ENCODE measurements at places on chromosomes 3 and 15. TPM values are rescaled to one million over a fixed set of nuclear protein-coding genes. Genes with fewer than 3 reads are reported as not detected.

CCRL2 gene
- total RNA-seq = 1.1 TPM

CHRNA7 gene
- total RNA-seq = 4.4 TPM

CCK gene
- total RNA-seq = 14.7 TPM

SI gene
- not detected for total RNA-seq

A4GNT gene
- total RNA-seq = not detected

SCN5A gene
- 0.16 TPM for total RNA-seq

SLC9C1 gene
- total RNA-seq = under 0.01 TPM

SNTN gene
- not detected for total RNA-seq

SERINC4 gene
- not detected for total RNA-seq

CPNE4 gene
- total RNA-seq = 3.4 TPM

GLCE gene
- total RNA-seq = 76.4 TPM

HAPLN3 gene
- 8.7 TPM for total RNA-seq

PLA2G4D gene
- not detected for total RNA-seq

MED12L gene
- total RNA-seq = 6.1 TPM

GABRR3 gene
- total RNA-seq = not detected

COL6A5 gene
- total RNA-seq = under 0.01 TPM

LYSMD4 gene
- 23.9 TPM for total RNA-seq

CLSTN2 gene
- total RNA-seq = 10.3 TPM

MORC1 gene
- total RNA-seq = 0.31 TPM

TMEM266 gene
- total RNA-seq = 4.7 TPM

MYZAP gene
- total RNA-seq = 1.1 TPM

PPP1R14D gene
- not detected for total RNA-seq

SOX14 gene
- total RNA-seq = not detected

GOLGA8T gene
- 0.16 TPM for total RNA-seq

KLHL6 gene
- total RNA-seq = 1.1 TPM

Measured in occipital lobe (tissue), 3 donors.